NCI-H2081 treated with DMSO at 0.1 percent for 48 hours (cell line): ENCODE measurements at places on chromosomes 5 and 9.

DNA sequence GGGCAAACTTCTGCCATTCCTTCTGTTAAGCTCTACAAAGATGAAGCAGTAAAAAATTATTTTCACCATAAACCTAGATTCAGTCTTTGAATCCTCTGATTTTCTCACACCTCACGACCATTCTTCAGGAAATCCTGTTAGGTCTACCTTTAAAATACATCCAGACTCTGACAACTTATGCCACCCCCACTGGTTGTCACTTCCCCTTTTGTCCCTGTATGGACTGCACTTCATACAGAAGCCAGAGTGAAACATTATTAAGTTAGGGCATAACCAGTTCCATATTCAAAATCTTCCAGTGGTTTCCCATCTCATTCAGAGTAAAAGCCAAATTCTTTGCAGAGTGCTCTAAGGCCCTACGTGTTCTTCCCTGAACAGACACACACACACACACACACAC is 499.8 kb downstream of the RASEF start:
- no peak for DNase-seq

- DNase-seq = no peak
These were observed 7.8 kb downstream of the NELFB start for GRCh38 chr9:137262909-137263285.

GRCh38 chr5:78005021-78005785 is 229.1 kb upstream of the TBCA start:
- DNase-seq = peak; percentile 86

DNA sequence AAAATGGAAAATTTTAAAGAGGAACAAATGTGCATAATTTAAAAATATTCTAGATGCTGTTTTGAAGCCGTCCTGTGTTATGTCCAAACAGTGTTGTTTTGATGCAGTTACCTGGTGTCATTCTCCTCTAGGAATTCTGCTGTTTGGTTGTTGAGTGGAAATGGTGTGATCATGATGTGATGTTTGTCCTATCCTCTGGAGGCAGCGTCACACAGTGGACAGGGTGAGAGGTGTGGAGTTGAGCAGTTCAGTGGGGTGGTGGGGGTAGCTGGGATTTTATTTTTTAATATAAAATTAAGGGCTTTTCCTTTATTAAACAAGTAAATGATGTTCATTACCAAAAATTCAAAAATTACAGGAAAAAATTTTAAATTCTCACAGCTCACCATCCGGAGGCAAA is 31.2 kb downstream of the PRDM6 start:
- no peak for DNase-seq

- peak; percentile 45 for DNase-seq
These were observed 425.3 kb downstream of the CSNK1G3 start for GRCh38 chr5:123937230-123937629.

DNA sequence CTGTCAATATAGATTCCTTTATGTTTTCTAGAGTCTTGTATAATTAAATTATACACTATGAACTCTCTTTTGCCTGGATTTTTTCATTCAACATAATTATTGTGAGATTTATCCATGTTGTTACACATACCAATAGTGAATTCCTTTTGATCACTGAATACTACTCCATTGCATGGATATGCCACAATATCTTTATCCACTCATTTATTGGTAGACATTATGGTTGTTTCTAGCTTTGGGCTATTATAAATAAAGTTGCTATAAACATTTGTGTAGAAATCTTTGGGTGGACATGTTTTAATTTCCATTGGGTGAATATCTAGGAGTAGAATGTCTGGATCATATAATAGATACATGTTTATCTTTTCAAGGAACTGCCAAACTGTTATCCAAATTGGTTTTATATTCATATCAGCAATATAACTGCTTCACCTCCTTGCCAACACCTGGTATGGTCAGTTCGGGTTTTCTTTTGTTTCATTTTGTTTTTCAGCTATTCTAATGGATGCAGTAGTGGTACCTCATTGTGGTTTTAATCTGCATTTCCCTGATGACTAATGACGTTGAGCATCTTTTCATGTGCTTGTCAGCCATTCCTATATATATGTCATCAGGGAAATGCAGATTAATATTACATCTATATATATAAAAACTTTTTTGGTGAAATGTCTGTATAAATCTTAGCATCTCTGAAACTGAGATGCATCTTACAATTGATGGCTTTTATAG is 32.1 kb upstream of the TCF7 start:
- no peak for DNase-seq

DNA sequence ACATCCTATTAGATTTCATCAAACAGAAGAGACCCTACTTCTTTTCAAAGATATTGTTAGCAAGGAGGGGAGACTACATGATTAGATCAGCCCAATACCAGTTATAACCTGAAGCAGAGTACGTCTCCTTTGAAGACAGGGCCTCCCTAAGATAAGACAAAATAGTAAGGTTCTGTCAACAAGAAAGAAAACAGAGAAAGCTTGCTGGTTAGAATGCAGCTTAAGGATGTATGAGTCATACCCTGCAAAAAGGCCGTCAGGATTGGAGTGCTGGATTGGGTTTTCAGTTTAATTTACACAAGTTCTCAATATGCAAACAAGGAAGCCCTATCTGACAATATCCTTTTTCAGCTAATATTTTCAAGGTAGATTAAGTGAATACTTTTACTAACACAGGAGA is 1581.2 kb upstream of the WWC1 start:
- DNase-seq = no peak

DNA sequence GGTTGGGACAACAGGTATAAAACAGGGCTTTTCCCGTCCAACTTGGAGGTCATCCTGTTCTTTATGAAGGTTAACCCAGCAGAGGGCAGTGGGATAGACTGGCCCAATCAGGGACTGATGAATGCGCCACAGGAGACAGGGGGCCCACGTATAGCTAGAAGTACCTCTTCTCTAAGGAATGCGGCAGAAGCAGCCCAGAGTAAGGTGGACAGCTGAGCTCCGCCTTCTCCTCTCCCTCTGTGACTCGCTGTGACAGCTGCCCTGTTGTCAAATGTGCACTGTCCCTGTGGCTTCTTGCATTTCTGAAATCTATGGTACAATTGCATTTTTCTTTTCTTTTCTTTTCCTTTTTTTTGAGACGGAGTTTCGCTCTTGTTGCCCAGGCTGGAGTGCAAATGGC is 306.6 kb downstream of the FBXL7 start:
- DNase-seq = no peak

DNA sequence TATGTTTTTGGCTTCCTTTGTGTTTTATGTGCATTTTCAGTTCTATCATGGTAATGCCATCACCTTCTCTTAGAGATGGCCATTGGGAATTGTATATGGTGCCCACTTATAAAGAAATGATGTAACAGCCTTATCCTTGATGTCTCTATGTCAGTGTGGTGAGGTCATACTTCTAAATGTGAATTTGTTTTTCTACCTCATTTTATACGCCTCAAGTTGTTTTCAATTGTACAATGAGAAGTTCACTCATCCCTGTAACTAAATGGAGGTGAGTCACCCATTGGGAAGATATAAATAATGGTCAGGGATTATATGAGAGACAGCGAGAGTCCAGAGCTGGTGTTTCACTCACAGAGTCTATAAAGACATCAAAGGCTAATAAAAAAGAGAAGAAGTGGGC is 402.4 kb downstream of the AGTPBP1 start:
- DNase-seq = no peak

DNA sequence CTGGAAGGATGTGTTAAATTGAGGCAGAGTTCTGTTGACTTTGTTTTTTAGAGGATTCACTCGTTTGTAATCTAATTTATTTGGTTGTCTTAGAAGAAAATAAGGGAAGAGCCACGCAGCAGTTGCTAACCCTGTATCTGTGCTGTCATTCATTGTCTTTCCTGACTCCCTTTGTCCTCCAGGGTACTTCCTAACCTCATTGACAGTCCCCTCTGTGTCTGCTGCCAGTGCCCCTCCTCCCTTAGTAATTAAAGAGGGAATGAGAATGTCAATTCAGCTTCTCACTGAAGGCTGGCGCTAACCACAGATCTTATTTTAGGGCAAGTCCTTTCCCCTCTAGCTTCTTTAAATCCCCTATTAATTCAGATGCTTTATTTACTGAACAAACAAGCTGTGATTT is 84.0 kb downstream of the MAST4 start:
- DNase-seq = no peak

DNA sequence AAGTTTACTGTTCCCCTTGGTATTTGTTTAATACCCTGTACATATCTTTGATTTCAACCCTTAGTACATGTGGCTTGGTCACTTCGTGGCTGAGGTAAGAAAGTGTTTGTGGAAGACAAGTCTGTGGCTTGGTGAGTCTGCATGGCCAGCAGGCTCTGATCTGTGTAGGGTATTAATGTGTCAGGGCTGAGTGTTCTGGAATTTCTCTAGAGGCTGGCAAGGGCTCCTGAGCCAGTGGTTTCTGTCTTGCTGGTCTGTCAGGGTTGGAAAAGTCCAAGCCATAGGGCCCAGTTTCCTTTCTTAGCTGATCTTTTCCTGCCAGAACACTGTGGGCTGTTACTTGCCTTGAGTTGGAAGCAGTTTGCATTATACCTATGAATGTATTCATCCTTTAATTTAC is 48.0 kb upstream of the FBXL7 start:
- DNase-seq = no peak
